DMS53 (cell line): ENCODE measurements at places on chromosomes 16 and 17.

DNA sequence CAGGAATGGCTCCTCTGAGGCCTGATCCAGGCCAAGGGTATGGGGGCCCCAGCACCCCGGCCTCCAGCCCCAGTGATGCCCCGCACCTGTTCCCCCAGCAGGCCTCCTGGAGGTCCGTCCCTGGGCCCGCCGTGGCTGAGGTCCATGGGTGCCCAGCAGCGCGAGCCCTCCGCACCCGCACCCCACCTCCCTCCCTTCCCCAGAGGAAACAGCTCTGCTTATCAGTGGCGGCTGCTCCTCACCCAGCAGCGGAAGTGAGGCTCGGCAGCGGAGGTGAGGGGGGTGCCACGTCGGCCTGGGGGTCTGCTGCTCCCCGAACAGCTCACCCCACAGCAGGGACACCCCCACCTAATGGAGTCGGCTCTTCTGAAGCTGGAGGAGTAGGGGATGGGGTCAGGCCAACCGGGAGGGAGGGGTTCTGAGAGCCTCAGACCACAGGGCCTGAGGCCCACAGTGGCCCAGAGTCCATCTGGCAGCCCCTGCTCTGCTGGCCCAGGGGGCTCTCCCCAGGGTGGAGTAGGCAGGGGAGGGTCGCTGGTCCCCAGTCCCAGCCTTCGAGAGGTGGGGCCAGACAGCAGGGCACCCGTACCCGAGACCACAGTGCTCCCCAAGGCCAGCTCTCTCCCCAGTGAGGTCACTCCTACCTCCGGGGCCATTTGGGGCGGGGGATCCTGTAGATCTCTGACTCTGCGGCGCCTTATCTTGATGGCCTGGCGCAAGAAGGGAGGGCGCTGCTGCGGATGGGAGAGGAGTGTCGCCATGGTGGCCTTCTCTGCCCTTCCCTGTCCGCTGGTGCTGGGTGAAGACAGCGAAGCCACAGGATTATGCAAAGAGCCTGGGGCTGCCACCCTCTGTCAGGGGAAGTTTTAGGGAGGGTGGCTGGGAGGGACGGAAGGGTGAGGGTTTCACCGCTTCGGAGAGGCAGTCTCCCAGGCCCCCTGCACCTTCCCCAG lies at the start of gene UNC13D:
UNC13D (minus strand) TSS at position 828 of the 953 bp plus-strand sequence; CDS start at position 761, 67 bp downstream.
- DNase-seq: no peak

DNA sequence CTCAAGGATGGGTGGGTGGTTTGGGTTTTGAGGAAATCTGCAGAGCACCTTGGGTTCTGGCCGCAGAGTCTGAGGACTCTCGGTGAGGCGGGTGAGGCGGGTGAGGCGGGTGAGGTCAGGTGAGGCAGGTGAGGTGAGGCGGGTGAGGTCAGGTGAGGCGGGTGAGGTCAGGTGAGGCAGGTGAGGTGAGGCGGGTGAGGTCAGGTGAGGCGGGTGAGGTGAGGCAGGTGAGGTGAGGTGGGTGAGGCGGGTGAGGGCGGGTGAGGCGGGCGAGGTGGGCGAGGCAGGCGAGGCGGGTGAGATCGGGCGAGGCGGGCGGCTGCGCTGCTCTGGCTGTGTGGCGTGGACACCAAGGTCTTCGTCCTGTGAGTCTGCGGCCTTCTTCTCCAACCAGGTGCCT lies 24.1 kb upstream of the RPL13 start:
- DNase-seq: no peak

GRCh38 chr16:89341279-89341678 lies 123.8 kb downstream of the ZNF778 start:
- no peak for DNase-seq

- DNase-seq: no peak
Measured at GRCh38 chr17:71102777-71103176, 933.4 kb downstream of the KCNJ2 start.

DNA sequence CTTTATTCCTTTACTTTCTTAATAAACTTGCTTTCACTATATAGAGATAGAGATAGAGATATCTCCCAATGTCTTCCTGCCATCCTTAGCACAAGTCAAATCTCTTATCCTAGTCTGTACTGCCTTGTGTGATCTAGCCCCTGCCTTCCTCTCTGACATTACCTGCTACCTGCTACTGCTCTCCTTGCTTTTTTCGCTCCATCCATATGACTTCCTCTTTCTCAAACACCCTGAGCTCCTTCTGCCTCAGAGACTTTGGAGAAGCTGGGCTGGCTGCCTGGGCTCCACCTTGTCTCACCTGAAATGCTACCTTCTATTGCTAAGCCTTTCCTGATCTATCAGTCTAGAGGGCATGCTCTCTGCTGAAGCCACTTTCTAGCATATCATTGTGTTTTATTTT lies 24.7 kb upstream of the WSB1 start:
- peak; percentile 43 for DNase-seq

DNA sequence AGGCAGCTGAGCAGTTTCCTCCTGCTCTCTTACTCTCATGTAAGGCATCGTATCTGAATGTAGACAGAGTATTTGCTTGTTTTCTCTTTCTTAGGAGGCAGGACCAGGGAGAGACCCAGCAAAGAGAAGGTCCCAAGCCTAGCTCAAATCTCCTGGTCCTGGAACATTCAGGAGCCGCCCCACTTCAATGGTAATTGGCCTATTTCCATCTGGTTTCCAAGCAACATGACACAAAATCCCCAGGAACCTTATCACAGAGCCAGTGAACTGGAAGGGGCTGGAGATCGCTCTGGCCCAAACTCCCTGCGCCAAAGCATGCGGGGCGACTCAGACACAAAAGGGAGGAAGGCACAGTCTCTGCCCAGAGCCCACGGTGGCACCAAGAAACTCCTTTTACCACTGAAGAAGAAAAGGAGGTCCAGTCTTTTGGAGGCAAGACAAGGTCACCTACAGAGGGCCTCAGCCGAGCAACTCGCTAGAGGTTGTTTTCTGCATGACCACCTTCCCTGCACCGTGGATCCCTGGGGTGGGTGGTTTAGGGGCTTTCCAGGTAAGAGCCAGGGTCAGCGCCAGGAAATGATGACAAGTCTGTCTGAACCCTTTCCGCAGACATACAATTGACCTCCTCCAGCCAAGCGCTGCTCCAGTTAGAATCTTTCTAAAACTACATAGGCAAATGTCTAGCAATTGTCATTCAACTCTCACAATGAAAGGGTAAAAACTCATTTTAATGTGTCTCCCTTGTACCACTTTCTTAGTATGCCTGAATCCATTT lies 394.7 kb downstream of the SOX9 start:
- DNase-seq: no peak
